ENCODE measurements at places on chromosomes 2 and 18. TPM values are rescaled to one million over a fixed set of nuclear protein-coding genes. Genes with fewer than 3 reads are reported as not detected.

- no peak overlapping the region for H3K4me3 ChIP-seq
- no peaks in the 10 kb centered on the region for H3K36me3 ChIP-seq
- no peaks in the 10 kb centered on the region for H3K27me3 ChIP-seq
- H3K4me1 ChIP-seq: peaks cover 20% of the 10 kb centered on the region
- DNase-seq: no peak
Observed at GRCh38 chr2:189570570-189571031, 10.0 kb downstream of the SLC40A1 start.

- H3K27me3 ChIP-seq: no peaks in the 10 kb centered on the region
- no peak overlapping the region for H3K27ac ChIP-seq
- DNase-seq: no peak
- H3K36me3 ChIP-seq: no peaks in the 10 kb centered on the region
- H3K4me1 ChIP-seq: no peaks in the 10 kb centered on the region
Observed at GRCh38 chr2:43605851-43606250, 10.0 kb upstream of the THADA start.

GRCh38 chr18:11367351-11367750 is 218.0 kb upstream of the PIEZO2 start:
- no peaks in the 10 kb centered on the region for H3K27me3 ChIP-seq
- DNase-seq: no peak
- H3K4me1 ChIP-seq: no peaks in the 10 kb centered on the region
- no peak overlapping the region for H3K4me3 ChIP-seq
- H3K27ac ChIP-seq: no peak overlapping the region
- no peaks in the 10 kb centered on the region for H3K36me3 ChIP-seq

GRCh38 chr2:236045251-236046235 is 122.6 kb downstream of the GBX2 start:
- DNase-seq: no peak
- H3K4me1 ChIP-seq: no peaks in the 10 kb centered on the region
- H3K4me3 ChIP-seq: no peak overlapping the region
- no peak overlapping the region for H3K27ac ChIP-seq
- H3K27me3 ChIP-seq: no peaks in the 10 kb centered on the region

- H3K4me1 ChIP-seq: no peaks in the 10 kb centered on the region
- no peak for DNase-seq
- H3K27me3 ChIP-seq: no peaks in the 10 kb centered on the region
- no peak overlapping the region for H3K27ac ChIP-seq
- H3K36me3 ChIP-seq: no peaks in the 10 kb centered on the region
- H3K4me3 ChIP-seq: no peak overlapping the region
Observed at GRCh38 chr2:200321780-200322534, 15.5 kb downstream of the SPATS2L start.

DNA sequence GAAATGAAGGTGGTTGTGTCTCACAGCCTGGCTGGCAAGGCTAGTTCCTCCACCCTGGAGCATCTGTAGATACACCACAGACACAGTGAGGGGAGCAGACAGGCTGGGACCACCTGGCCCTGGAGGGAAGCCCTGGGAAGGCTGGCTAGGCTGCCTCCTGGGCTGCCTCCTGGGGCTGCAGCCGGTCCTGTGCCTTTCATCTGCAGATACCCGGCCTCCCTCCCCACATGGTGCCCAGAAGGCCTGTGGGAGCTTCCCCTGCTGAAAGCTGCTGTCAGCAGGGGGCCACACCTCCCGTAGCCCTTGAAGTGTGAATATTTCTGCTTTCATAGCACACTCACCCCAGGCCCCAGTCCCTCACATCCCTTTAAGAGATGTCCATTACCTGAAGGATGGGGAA is 37.6 kb downstream of the SDC1 start:
- H3K36me3 ChIP-seq: no peaks in the 10 kb centered on the region
- H3K27ac ChIP-seq: no peak overlapping the region
- DNase-seq: no peak

GRCh38 chr2:135055182-135055786 is 3.2 kb downstream of the RAB3GAP1 start:
- H3K36me3 ChIP-seq: no peaks in the 10 kb centered on the region
- H3K4me1 ChIP-seq: peaks cover 35% of the 10 kb centered on the region
- H3K27ac ChIP-seq: no peak overlapping the region

DNA sequence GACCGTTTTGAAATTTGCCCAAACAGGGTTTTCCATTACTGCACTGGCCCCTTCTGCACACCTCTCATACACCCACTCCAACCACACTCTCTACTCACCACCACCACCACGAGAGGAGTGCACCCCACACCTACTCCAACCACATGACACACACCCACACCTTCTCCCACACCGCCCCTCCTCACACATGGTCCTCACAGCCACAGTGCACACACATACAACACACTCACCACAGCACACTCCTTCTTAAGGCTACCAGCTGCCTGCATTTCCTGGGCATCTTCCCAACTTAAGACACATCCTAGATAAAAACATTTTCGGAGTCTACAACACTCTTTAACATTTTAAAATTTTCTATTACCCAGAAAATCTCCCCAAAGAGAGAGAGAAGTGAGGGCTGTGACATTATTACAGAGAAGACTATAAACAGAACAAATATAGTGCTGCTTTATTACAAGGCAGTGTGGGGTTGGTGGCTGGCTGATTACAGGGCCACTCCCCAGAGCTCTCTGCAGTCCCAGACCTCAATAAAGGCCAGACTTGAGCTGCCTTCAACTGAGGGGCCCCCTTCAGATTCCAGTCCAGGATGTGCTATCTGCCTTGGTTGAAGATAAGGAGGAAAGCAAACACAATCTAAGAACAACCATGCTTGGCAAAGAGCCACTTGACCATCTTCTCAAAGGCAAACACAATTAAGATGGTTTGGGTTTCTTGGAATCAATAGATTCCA is 36.1 kb downstream of the NHEJ1 start:
- H3K27ac ChIP-seq: no peak overlapping the region
- no peak overlapping the region for H3K4me3 ChIP-seq

Gene METAP1D
- 7.6 TPM for total RNA-seq

Gene AOX1
- total RNA-seq: not detected

Gene TYMS
- 3.5 TPM for total RNA-seq

Data from T-cell (primary cell).